NCI-H460 (cell line): ENCODE measurements at places on chromosomes 3 and 15.

GRCh38 chr15:80739919-80740318 lies 39.3 kb upstream of the CEMIP start:
- no peak for DNase-seq

DNA sequence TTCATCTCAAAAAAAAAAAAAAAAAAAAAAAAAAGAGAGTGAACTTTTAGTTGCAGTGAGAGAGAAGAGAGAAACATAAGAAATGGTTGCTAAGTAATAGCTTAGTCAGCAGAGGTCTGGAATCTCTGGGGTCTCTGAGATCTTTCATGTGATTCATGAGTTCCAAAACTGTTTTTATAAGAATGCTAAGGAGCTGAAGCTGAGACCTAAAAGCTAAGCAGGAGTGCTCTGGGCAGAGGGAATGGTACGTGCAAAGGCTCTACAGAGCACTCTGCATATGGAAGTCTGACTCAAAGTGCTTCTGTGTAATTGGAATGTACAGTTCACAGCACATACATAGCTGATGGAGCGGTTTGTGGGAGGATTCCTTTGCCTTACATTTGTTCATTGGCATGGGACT lies 66.3 kb upstream of the LRIG1 start:
- DNase-seq = no peak

- no peak for DNase-seq
Measured at GRCh38 chr3:195093731-195094130, 177.2 kb downstream of the XXYLT1 start.

GRCh38 chr3:72414481-72415016 lies 433.7 kb downstream of the SHQ1 start:
- DNase-seq = no peak

GRCh38 chr3:52317208-52318000 lies 1.3 kb downstream of the DNAH1 start:
- no peak for DNase-seq

- DNase-seq = no peak
Measured at GRCh38 chr3:123038751-123039150, 11.2 kb upstream of the SEMA5B start.

- DNase-seq = no peak
Measured at GRCh38 chr15:74482661-74483060, 21.7 kb upstream of the UBL7 start.

DNA sequence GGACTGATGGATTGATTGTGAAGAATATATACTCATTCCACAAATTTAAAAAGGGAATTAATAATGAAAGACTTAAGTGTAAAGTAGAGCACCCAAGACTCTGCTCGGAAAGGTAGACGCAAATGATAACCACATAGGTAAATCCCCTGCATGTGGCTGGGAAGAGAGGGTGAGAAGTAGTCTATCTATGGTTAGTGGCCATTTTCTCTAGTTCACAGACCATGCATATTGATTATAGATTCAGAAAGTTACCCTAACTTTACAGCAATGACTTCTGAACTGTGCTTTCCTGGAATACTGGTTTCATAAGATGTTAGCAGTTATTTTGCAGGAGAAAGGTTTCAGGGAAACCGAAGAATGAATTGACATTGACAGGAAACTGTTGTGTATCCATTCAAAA lies 51.7 kb downstream of the CASR start:
- no peak for DNase-seq

- DNase-seq = no peak
Measured at GRCh38 chr3:184524981-184525336, 36.6 kb upstream of the EPHB3 start.

- no peak for DNase-seq
Measured at GRCh38 chr3:42721690-42722089, 19.1 kb upstream of the HHATL start.

- DNase-seq = no peak
Measured at GRCh38 chr15:31440754-31441311, 114.2 kb downstream of the KLF13 start.

- no peak for DNase-seq
Measured at GRCh38 chr15:50653156-50653743, 33.3 kb downstream of the TRPM7 start.

GRCh38 chr3:122063908-122064307 lies 8.7 kb downstream of the CD86 start:
- DNase-seq = no peak

GRCh38 chr3:98010194-98010882 lies 24.8 kb downstream of the GABRR3 start:
- DNase-seq = no peak

DNA sequence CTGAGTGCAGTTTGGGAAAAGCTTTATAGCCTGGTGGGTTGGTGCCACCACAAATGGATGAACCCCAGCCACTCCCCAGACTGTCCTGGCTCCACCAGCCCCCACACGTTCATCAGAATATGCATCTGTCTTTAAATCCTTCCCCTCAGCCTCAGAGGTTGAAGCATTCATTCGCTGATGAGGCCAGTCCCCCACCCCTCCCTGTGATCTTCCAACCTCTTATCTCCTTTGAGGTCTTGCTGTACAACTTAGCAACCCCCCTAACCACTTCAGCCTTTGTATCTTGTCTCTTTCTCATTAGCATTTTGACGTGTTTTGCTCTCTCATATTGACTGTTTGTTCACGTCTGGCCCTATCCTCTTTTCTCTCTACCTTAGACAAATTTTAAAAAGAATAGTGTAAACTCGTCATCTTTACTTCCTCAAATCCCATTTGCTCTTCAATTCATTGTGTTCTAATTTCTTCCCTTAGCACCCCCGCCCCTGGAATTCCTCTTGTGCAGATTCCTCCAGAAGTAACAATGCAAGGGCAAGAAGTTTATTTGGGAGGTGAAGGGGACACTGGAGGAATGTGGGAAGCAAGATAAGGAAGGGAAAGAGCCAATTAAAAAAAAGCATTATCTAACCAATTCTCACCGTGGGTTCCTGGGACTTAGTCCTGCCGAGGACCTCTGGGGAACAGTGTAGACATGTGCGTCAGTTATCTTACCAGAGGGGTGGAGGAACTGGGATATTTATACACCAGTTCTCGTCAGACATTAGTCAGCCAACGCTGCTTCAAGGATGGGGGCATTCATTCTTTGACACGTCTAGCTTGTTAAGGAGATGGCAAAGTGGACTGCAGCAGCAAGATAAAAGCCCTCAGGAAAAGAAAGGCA lies 38.6 kb downstream of the MOBP start:
- no peak for DNase-seq

DNA sequence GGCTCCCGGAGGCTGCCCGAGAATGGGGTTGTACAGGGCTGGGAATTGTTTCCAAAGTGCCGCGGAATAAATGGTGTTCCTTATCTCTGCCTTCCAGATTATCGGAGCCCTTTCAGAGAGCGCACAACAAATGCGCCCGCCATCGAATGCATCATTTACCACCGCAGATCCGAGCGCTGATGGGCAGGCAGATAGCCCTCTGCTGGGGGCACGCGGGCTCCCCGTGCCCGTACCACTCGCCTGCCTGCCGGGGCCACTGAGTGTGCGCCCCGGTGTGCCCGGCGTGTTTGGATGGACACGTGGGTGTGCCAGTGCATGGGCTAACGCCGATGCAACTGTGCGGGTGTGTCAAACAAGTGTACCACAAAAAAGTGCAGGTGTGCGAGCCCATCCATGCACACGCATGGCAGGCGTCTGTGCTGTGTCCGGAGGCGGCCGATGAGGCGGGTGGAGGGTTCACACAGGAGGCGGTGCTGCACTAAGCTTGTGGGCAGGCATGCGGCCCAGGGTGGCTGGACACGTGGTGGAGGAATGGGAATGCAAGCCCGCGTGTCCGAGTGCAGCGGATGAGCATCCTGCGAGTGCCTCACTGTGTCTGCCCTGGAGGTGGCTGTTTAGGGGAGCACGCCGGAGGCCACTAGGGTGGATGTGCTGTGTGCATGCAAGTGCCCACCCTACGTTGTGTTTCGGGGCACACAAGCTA lies 3.8 kb upstream of the GATA2 start:
- DNase-seq = no peak

DNA sequence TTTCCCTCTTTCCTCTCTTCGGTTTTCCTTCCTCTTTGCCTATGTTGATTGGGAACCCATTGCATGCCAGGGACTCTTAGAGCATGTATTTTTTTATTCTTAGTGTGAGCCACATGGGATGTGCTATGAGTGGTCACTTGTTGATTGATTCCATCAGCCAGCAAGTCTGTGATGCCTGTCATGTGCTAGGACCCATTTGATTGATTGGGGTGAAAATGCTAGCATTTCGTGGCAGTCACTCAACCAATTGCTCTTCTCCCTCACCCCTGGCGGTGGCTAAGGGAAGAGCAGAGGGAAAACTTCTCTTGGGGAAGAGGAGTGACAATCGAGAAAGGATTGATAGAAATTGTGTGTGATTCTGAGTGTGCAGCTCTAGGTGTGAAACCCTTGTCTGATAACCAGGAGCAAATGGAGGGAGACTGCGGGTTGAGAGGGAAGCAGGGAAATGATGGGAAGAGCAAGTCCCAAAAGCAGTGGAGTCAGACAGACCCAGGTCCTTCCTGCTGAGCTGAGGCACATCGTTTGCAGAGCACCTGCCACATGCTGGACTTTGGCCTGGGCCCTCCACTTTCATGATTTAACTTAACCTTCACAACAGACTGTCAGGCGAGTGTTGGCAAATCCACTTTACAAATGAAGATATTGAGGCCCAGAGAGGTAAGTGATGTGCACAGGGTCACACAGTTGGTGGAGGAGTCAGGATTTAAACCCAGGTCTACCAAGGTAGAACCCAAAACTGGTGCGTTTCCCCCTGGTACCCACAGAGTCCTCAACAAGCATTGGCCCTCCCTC lies 40.0 kb downstream of the SLC6A11 start:
- DNase-seq = no peak

DNA sequence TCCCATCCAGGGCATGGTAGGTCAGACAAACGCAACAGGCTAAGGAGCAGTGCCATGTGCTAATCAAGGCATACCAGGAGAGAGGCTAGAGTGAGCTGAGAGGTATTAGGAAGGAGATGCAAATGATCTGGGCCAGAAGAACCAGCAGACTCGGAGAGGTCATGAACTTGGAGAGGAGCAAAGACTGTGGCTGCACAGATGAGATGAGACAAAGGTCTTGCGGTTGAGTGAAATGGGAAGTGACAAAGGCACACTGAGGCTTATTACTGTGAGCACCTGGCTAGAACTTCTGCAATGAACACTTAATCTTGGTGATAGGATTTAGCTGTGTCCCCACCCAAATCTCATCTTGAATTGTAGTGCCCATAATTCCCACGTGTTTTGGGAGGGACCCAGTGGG lies 380.2 kb downstream of the ULK4 start:
- DNase-seq = no peak

GRCh38 chr3:136277634-136278033 lies 27.5 kb downstream of the PCCB start:
- DNase-seq = no peak

DNA sequence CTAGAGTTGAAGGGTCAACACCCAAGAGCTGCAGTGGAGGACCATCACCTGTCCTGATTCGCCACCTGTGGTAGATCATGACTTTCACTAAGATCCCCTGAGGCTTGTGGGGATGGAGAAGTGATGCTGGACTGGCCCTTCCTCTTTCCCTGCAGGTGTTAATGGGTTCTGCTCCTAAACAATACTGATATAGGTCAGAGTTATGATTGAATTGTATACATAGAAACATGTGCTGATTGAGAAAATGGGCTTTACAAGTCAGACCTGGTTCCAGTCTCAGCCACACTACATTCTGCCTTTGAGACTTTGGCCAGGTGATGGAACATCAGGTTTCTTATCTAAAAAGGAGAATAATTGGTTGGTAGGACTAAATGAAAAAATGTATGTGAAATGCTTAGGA lies 418.9 kb upstream of the TPRG1 start:
- DNase-seq = no peak

DNA sequence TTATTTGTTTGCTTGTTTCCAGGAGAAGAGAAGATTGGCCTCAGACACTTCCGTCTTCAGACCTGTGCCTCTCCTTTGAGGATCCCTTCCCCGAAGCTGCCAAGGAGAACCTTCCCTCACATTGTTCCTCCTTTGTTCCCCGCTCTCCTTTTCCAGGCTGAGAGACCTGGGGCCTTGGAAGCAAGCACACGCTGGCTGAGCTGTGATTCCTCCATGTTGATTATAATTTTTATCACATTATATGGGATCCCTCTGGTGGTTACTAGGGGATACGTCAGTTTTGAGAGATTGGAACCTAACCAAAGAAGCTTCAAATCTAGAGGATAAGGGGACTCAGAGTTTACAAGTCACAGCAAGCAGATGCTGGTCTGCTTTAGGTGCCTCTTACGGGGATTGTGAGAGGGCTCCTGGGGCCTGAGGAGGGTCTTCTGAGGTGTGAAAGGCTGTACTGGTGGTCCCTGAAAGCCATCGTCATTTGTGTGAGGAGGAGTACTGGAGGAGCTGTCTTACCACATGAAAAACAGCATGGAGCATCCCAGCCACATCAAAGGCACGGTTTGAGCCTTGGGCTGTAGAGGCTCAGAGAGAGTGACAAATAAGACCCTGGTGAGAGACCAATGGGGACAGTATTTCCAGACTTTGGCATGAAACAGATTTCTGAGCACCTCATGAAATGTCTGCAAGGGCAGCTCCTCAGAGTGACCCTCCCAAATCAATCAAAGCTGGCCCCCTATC lies 760.1 kb upstream of the CFAP20DC start:
- DNase-seq = peak; percentile 46

DNA sequence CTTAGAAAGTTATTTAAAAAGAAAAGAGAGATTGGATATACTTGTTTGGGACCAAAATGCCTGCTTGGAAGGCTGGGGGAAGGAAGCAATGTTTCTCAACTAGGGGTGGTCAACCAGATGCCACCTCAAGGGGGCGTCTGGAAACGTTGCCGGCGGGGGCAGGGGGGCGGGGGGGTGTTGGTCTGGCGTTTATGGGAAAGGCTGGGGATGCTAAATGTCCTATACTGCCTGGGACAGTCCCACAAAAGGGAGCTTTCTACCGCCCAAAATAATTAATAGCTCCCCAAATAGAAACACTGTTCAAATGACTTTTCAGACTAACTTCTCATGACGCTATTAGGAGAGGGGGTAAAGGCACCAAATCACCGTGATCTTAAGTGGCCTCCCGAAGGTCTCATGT lies 2.2 kb downstream of the POLG start:
- no peak for DNase-seq

GRCh38 chr3:40099871-40100270 lies 209.6 kb upstream of the EIF1B start:
- no peak for DNase-seq

- no peak for DNase-seq
Measured at GRCh38 chr3:4954256-4955000, 24.8 kb upstream of the BHLHE40 start.

DNA sequence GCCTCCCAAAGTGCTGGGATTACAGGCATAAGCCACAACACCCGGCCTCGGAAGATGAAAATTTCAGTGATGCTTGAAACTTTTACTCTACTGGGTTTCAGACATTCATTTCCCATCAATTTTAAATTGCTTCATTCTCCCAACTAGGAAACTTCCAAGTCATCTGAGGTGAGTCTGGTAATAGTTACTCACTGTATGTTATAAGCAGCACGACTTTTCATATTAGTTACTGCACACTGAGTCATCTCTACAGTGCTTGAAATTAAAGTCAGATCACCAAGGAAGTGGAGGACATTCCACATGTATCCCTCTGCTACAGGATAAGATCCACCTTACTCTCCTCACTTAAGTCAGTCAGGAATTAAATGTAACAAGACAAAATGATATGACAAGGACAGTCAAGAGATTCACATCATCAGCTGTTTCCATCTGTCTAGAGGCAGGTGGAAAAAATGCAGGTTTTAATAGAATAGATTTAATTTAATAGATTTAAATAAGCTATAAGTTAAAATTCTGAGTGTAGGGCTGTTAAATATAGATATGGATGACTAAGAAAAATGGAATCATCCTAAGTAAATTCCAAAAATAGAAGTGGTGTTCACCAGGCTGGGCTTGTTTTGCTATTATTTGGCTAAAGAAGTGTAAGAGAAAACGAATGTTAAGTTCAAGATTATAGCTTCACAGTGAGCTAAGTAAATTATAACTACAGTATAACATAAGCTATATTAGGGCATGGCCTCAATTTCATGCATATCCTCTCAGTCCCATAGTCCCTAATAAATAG lies 104.4 kb downstream of the TMCO5A start:
- no peak for DNase-seq
